ENCODE measurements at places on chromosomes 16 and 17.

DNA sequence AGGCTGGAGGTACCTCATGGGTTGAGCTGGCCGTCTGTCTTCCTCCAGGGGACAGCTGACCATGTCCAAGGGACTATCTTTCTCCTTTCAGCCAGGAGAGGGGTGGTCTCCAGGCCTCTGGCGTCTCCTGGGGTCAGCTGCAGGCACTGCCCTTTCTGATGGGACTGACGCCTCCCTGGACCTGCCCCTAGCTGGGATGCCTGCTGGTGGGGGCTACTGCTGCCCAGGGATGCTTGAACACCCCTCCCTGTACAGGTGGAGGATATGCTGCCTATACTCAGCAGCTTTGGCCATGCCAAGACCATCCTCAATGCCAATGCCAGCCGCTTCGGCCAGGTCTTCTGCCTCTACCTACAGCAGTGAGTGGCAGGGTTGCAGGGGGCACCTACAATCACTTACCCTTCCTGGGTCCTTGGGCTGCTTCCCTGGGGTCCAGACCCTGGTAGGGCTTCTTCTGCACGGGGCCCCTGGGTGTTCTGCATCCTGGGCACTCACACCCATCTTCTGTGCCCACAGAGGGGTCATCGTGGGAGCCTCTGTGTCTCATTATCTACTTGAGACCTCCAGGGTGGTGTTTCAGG lies 4.2 kb downstream of the MYO15B start:
- DNase-seq: no peak

GRCh38 chr16:13143551-13143950 lies 242.2 kb downstream of the SHISA9 start:
- DNase-seq: no peak

GRCh38 chr17:64074704-64075426 lies 54.4 kb upstream of the ICAM2 start:
- DNase-seq: no peak

GRCh38 chr17:13869331-13869940 lies 199.9 kb upstream of the COX10 start:
- DNase-seq: no peak

- DNase-seq: no peak
Observed at GRCh38 chr16:76201385-76201784, 75.8 kb upstream of the CNTNAP4 start.

GRCh38 chr17:81869221-81870130 lies 1.7 kb downstream of the ARHGDIA start:
- DNase-seq: no peak

DNA sequence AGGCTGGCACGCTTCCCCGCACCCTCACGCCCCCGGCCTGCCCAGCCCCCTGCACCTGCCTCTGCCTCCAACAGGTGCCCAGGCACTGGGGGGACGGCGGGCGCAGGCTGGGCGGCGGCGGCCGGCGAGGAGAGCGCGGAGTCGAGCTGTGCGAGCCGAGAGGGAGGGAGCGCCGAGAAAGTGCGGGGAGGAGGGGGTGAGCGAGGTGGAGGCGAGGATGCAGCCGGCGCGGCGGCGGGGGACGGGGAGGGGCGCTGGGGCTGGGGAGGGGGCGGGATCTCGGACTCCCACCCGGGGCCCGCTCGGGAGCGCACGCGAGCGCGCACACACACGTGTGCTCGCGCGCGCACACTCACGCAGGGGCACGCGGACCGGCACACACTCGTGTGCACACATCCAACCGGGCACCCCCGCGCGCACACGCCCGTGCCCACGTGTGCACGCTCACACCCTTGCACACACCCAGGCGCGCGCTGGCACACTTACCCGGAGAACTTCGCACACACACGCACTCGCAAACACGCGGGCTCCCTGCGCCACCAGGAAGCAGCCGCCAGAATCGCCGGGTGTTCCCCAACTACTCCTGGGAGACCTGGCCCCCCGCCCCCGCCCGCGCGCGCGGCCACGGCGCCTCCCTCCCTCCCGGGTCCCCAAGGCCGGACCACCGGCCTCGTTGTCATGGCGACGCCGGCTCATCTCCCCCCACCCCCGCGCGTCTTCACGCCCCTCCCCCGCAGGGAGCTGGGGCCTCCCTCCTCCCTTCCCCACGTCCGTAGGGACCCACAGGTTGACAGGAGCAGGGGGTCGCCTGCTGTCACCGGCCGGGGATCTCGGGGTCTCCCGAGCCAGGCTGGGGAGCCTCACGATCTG lies at the start of gene DOC2A:
Gene DOC2A (minus strand): TSS at position 184 of the 870 bp plus-strand sequence. CDS start 805 bp downstream, outside the sequence.
- no peak for DNase-seq

- DNase-seq: no peak
Observed at GRCh38 chr17:13253733-13254410, 236.0 kb upstream of the ELAC2 start.

DNA sequence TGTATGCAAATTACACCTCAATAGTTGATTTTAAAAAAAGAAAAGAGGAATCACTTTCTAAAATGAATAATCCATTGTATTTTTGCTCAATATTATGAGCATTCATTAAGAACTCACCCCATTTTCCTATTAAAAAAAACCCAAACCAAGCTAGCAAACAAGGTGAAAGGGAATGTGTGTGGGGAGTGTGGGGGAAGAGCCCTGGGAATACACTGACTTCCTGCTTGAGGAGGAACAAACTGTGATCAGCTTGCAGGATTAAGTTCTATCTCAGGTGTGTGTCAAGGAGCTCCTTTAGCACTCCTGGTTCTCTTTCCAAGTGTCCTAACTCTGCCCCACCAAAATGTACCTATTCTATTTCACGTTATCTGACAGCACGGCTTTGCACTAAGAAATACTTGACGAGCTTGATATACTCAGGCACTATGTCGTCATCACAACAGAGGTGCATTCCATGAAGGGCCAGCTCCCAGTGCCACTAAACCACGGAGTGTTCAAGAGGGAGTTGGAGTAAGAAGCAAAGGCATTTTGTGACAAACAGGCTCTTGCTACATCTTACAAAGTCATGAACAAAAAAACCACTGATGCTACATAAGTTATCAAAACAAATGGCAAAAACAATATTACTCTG lies 73.2 kb downstream of the MYH10 start:
- no peak for DNase-seq

GRCh38 chr16:11180489-11180888 lies 75.5 kb downstream of the SOCS1 start:
- DNase-seq: no peak

DNA sequence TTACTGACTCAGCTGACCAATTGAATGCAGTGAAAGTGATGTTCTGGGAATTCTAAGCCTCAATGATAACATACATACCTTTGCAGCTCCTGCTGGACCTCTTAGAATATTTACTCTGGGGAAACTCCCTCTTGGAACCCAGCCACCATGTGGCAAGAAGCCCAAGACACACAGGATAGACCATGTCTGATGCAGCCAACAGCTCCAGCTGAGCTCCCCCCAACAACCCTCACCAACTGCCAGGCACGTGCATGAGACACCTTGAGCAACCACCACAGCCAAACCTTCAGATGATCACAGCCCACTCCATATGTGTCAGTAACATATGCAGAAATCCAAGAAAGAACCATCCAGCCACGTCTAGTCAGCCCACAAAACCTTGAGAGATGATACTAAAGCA lies 53.0 kb downstream of the XYLT1 start:
- no peak for DNase-seq

GRCh38 chr17:49035470-49036269 lies 38.5 kb downstream of the IGF2BP1 start:
- no peak for DNase-seq
